AG08396 (cell line): ENCODE measurements at places on chromosomes 4 and X.

GRCh38 chr4:2256156-2256731, 5.7 kb downstream of the MXD4 start:
- no peak for DNase-seq

DNA sequence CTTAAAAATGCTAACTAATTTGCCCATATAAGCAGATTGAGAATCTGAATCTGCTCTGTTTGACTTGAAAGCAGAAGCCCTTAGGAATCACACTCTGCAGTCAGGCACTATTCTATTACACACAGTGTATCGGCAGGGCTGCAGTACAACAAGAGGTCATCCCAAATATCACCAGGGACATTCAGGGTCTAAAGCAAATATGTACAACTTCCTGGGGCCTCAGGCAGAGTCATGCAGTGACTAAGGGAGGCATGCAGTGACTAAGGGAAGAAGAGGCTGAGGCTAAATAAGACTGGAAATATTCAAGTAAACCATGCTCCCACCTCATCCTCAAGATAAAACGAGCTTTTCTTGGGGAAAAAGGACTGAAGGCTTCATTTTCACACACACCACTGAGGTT, 20.9 kb downstream of the MAPK10 start:
- peak; percentile 60 for DNase-seq

DNA sequence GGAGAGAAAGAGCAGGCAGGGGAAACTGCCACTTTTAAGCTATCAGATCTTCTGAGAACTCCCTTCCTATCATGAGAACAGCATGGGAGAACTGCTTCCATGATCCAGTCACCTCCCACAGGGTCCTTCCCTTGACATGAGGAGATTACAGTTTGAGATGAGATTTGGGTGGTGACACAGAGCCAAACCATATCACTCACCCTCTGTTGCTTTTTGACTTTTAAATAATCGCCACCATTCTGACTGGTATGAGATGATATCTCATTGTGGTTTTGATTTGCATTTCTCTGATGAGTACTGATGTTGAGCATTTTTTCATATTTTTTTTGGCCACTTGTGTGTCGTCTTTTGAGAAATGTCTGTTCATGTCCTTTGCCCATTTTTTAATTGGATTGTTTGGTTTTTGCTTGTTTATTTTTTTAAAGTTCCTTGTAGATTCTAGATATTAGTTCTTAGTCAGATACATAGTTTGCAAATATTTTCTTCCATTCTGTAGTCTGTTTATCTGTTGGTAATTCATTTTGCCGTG, 6.5 kb upstream of the PAQR3 start:
- no peak for DNase-seq

GRCh38 chrX:3695536-3695935, 17.9 kb downstream of the PRKX start:
- DNase-seq: no peak

GRCh38 chr4:156762851-156763250, 208.7 kb downstream of the PDGFC start:
- DNase-seq: no peak

DNA sequence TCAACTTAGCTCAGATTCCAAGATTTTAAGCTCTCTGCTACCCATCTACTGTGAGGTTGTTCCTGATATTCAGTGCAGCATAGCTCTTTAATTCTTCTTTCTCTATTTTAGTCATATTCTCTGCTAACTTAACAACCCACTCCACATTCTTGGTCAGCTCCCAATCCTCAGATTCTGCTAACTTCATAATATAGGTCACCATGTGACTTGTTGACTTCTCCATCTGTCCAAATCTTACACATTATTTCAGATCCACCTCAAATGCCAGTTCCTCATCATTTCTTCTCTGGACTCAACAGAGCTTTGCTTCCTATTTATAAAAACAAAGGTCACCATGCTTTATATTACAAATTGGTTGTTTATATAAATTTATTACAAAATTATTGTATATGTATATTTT, 29.3 kb upstream of the RXFP1 start:
- no peak for DNase-seq

- DNase-seq: no peak
These were observed 21.4 kb downstream of the ZCCHC13 start for GRCh38 chrX:74325130-74326059.

DNA sequence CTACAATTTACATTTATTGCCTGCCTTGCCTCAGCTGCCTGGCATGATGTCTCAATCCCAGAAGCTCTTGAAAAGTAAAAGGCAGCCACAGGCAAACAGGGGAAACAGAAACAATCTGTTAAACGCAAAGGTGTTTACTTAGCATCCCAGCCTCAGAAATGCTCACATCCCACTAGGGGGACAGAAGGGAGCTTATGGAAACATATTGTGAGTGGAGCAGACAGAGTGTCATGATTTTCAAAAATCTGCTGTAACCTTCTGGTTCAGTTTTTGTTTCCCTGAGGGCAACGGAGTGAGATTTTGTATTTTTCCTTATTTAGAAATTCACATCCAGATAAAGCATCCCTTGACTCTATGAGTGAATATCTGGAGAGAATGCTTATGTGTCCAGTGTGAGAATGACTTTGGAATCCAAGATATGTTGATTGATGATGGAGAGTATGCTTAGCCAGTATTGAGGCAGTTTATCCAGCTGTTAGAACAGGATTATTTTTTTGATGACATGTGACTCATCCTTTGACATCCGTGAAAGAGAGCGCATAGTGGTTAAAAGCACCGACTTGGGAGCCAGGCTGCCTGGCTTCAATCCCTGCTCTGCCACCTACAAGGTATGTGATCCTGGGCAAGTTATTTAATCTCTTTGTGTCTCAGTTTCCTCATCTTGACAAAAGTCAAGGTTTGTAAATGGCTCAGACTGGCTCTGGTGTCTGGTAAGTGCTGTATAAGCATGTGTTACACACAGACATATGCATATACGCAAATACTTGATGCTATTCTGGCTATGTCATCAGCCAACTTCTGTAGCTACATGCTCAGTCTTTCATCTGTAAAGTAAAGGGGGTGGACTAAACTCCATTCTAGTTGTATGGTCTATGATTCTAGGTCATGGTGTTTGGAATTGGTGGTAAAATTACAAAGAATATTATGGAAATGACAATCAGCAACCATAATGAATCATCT, 381.2 kb downstream of the RAPGEF2 start:
- DNase-seq: no peak

- peak; percentile 90 for DNase-seq
These were observed 52.4 kb upstream of the TMEM33 start for GRCh38 chr4:41882625-41883347.

- no peak for DNase-seq
These were observed 75.6 kb upstream of the MSX1 start for GRCh38 chr4:4783847-4784246.

- no peak for DNase-seq
These were observed 311.2 kb downstream of the BMPR1B start for GRCh38 chr4:95068818-95069478.

GRCh38 chr4:82718162-82718940, 80.2 kb downstream of the SCD5 start:
- no peak for DNase-seq

DNA sequence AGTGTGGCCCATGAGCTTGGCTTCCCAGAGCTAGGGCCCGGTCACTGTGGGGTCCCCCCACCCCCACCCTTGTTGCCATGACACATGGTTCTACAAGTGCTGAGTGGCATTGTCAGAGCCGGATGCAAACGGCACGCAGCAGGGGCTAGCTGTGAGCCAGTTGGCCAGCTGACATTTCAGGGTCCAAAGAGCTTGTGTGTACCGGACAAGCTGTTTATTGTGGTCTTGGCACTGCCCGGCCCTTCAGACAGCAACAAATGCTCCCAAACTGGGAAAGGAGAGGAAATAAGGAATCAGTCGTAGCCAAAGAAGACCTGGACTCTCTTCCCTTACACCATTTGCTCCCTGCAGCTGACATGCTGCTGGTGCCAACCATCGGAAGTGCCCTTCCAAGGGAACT, 36.8 kb downstream of the TSC22D3 start:
- DNase-seq: no peak

- no peak for DNase-seq
These were observed 60.1 kb upstream of the SORCS2 start for GRCh38 chr4:7132249-7132648.

- no peak for DNase-seq
These were observed 16.5 kb downstream of the UNC5C start for GRCh38 chr4:95532305-95532704.

DNA sequence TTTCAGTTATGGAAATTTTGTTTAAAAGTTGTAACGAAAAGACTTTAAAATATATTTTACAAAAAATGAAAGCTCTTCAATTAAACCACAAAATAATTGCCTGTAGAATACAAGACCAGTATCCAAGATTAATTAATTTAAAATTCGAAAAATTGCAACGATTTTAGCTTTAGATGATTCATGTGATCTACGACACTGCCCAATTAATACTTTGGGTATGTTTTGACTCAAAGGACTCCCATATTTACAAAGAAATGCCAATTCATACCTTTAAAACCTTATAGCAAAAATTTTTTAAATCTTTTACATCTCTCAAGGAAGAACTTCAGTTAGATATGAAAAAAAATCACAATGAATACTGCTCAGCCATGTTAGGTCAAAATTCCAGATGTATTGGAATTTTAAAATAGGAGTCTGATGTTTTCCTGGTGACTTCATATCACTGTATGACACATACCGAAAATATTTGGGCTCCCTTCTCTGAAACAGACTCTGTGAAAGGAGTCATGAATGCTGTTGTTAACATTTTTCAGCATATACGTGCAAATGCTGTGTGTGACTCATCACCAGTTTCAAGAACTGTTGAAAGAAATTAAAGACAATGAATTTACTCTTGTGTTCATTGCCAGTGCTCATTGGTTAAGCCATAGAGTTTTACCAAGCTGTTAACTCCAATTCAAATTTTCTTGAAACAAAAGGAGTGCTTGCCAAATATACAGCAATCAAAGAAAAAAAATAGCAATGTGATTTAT, 13.8 kb upstream of the SMS start:
- DNase-seq: peak; percentile 76

DNA sequence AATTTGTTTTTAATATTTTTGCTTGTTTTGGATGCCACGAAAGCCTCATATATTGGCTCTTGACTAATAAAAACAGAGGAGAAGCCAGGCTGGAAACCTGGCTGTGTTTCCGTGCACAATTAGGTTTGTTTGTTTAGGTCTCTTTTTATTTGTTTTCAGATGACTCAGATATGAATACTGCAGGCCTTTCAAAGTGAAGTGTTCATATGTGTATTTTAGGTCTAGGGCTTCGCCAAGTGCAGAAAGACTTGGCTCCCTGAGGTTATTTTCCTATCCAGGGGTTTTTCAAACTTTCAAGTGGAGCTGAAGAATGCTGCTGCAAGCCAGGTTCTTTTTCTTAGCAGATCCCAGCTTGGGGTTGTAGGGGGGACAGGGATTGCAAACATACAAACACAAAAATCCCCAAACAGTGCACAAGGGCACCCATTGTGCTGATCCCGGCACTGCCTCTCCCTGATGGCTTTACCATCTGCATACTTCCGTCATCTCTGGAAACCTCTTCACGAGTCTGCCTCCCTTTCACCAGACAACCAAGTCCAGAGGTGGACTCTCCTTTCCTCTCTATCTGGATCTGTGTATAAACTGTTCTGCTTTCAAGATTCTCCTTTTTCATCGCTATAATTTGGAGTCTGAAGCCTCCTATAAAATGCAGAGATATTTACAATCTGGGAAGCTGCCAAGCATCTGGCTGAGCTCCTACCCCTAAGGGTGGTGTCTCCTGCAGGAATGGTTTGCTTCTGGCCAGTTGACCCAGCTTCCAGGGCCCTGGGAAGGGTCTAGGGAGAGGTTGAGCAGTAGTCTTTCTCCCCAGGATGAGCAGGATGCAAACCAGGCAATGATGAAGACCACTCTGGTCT, 108.6 kb downstream of the SMIM20 start:
- peak; percentile 55 for DNase-seq

GRCh38 chr4:53592122-53592521, 836 bp upstream of the LNX1 start:
- DNase-seq: no peak

DNA sequence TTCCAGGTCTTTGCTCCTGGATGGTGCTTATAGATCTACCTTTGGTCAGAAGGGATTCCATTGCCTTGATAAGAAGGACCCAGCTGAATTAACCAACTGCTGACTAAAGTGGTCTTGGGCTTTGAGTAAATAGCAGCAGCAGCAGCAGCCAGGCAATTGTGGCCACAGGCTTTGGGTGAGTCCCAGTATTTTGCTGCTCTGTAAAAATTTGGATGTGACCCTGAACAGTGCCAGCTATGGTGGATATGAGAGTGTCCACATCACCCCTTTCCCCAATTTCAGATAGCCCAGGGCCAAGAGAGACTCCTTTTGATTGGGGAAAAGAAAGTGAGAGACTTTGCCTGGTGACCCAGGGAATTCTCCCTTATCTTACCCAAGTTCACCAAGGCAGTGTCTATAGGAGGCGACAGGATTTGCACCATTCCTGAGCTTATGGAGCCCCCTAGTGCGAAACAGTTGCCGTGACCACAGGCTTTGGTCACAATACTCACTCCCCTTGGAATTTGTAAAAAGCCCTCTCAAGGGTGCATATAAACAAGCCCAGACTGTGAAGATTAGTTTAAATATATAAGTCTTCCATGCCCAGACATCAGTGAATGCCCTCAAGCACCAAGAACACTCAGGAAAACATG, 518.0 kb downstream of the TMA16 start:
- DNase-seq: no peak

DNA sequence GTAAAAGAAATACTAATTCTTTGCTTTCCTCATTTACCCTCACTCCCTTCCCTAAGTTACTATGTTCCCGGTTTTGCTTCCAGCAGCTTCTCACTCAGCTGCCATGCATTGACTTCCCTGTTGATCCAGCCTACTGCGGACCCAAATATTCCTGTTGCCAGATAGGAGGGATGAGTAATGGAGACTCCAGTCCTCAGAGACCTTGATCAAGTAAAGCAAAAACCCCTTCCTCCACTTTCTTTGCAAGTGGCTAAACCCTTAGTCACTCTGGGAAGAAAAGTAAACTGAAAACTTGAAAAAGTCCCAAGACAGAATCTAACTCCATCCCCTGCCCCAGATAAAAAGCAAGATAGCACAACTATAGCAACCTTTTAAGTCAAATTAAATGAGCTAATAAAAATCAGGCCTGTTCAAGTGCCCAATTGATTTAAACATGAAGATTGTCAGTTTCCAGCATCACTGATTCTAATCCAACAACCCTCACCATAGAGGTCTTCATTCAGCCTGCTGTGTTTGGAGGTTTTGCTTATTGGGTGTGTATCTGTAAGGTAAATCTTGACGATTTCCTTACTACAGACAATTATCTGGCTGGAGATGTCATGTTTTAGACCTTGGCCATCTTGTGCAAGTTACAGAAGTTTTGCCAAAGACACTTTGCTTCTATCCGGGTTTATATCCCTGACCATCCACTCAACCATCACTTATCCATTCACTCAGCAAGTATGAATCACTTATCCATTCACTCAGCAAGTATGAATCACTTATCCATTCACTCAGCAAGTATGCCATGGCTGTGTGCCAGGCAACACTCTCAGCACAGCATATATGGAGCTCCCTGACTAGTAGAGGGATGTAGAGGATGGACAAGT, 17.6 kb downstream of the FGFBP1 start:
- DNase-seq: peak; percentile 79

DNA sequence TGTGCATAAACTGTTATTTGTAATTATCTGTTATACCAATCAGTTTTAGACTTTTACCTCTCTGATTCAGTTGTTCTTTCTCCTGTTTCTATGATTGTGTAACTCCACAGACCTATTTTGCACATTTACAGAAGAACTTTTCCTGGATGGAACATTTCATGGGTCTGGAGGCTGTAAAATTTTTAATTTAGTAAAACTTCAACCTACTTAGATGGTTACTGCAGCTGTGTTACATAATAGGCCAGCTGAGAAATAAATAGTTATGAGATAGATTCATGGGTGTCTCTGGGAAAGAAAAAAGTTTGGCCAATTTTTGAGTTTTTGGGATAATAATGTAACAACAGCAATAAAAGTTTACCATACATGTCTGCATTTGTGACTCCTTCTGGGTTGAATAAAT, 253.5 kb downstream of the ARHGAP24 start:
- DNase-seq: no peak
